ENCODE measurements at places on chromosomes 13 and 19. TPM values are rescaled to one million over a fixed set of nuclear protein-coding genes. Genes with fewer than 3 reads are reported as not detected.

The TTC9B gene
- total RNA-seq = 0.10 TPM

The SPIB gene
- total RNA-seq = 5.6 TPM

The ZNF627 gene
- total RNA-seq = 11.5 TPM

The SCEL gene
- total RNA-seq = not detected

The MEIOSIN gene
- total RNA-seq = not detected

The NPAS1 gene
- total RNA-seq = 0.10 TPM

The MYO1F gene
- total RNA-seq = 145 TPM

The SIGLECL1 gene
- total RNA-seq = not detected

The INSL3 gene
- 0.52 TPM for total RNA-seq

The ICAM4 gene
- total RNA-seq = 7.9 TPM

The DNAJC15 gene
- total RNA-seq = 11.1 TPM

The TGDS gene
- total RNA-seq = 5.5 TPM

The ZNF536 gene
- not detected for total RNA-seq

The PALM gene
- not detected for total RNA-seq

The HIF3A gene
- not detected for total RNA-seq

The TYROBP gene
- 286 TPM for total RNA-seq

The ZNF805 gene
- 78.5 TPM for total RNA-seq
